Stomach (tissue), 19 donors: ENCODE measurements at places on chromosomes 7 and 10. TPM values are rescaled to one million over a fixed set of nuclear protein-coding genes. Genes with fewer than 3 reads are reported as not detected.
A peak's percentile ranks its signal among the peaks of the same experiment; 100 is the strongest.

The BTAF1 gene
- 36.1 TPM for total RNA-seq

The OPTN gene
- 68.3 TPM for total RNA-seq

The MOGAT3 gene
- total RNA-seq = not detected

The MUC12 gene
- 0.58 TPM for total RNA-seq

DNA sequence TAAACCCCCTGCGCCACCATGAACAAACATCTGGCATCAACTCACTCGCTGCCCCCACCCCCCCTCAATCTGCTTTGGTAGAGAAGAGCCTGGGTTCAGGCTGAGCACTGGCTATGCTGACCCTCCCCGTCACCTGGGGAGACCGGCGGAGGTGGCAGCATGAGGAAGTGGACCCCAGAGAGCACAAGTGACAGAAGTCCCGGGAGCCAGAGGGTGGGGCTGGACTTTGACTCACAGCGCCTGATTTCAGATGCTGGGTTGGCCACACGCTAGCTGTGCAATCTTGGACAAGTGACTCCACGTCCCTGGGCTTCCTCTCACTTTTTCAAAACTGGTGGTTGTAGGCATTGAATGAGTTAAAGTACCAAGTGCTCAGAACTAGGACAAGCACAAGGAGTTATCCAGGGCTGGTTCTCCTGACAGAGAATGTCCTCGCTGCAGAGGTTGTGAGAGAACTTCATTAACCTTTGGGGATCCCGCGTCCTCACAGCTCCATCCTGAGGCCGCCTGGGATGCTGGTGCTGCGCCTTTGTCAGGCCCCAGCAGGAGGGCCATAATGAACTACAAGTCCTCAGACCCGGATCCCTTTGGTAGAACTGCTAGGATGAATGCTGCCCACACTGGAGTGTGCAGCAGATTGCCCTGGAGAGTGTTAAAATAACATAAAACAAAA is 48.8 kb upstream of the RASGEF1A start:
- no peaks in the 10 kb centered on the region for H3K36me3 ChIP-seq
- DNase-seq = peak; percentile 78
- no peak overlapping the region for H3K27ac ChIP-seq
- peaks cover 14% of the 10 kb centered on the region for H3K27me3 ChIP-seq

DNA sequence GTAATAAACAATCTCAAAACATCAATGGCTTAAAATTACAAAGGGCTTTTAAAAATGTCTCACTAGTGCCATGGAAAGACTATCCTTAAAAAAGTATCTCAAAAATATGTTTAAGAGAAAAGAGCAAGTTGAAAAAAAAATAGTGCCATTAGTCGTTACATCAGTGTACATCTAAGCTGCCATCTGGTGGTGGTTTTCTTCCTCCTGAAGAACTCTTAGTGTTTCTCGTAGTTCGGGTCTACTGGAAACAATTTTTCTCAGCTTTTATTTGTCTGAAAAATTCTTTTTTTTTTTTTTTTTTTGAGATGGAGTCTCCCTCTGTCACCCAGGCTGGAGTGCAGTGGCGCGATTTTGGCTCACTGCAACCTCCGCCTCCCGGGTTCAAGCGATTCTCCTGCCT is 5.9 kb upstream of the GARIN1A start:
- H3K27ac ChIP-seq = no peak overlapping the region
- peak; percentile 16 for DNase-seq
- H3K27me3 ChIP-seq = no peaks in the 10 kb centered on the region
- H3K36me3 ChIP-seq = no peaks in the 10 kb centered on the region
